Globus pallidus (tissue), 1 donor: ENCODE measurements at places on chromosomes 5 and 9.

DNA sequence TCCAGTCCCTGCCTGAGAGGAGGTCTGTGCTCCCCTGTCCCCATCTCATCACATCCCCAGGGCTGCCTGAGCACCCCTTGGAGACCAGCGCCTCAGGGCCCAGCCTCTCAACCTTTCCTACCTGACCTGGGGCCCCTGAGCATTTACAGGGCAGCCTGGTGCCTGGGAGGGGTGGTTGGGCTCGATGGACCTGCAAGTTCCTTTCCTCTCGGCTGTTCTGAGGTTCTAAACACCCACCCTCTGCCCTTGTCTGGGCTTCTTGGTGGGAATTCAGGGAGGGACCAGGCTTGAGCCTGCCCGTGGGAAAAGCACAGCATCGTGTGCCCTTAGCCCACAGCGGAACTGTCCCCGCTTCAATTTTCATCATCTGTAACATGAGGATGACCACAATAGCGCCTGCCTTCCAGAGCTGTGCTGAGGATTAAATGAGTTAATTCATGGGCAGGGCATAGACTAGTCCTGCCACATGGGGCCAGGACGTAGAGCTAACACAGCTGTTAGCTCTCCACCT, 91.0 kb upstream of the SH3PXD2B start:
- no peak for DNase-seq

DNA sequence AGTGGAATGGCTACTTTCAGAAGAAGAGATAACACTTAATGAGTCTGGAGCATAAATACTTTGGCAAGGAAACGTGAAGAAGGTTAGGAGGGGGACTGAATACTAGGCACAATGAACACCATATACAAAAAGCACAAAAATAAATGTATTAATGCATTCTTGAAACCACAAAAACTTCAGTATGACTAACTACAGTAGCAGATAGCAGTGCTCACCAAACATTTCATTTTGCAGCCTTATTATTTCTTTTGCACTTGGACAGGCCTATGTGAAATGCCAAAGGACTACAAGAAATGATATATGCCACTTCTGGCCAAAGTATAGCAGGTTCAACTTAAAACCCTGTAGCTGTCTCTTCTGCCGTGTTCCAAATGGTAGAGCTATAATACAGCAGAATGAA, 26.3 kb downstream of the UBQLN1 start:
- DNase-seq, result no peak

DNA sequence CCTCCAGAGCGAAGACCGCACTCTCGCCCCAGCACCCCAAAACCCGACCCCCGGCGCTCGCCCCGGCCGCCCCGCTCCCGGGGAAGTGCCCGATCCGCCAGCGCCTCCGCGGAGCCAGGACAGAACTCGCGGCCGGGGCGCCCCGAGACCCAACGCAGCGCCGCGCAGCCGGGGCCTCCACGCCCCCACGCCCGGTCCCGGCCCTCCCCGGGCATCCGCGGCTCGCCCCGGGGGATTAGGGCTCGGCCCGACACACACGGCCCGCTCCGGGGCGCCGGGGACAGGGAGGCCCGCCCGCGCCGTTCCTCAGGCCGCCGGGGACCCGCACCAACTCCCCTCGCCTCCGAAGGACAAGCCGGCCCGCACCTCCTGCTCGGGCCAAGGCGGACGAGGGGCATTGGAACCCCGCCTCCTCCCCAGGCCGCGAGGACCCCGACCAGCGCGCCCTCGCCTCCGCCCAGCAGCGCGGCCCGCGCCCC, 544 bp downstream of the FNBP1 start:
- DNase-seq, result no peak

GRCh38 chr9:131180454-131180853, 55.1 kb downstream of the NUP214 start:
- no peak for DNase-seq

GRCh38 chr9:116059466-116059865, 94.1 kb upstream of the PAPPA start:
- DNase-seq, result no peak

DNA sequence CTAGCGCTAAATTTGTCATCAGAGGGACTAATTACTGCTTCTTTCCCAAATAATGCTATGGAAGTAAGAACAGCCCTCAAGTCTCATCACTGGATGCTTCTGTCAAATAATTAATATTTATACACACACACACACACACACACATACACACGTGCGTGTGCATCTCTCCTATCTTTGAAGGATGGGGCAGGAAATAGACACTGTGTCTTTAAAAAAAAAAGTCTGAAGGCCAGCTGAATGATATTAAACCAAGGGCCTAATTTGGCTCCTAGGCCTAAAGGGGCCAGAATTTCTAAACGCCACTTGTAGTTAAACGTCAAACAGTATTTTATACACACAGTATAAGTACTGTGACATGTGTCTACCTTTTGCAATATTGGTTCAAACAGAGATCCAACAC, 3.3 kb downstream of the SLF1 start:
- no peak for DNase-seq

GRCh38 chr5:67082941-67083340, 113.7 kb downstream of the CD180 start:
- no peak for DNase-seq

- DNase-seq, result no peak
Observed at GRCh38 chr5:53930457-53930856, 370.0 kb downstream of the NDUFS4 start.

DNA sequence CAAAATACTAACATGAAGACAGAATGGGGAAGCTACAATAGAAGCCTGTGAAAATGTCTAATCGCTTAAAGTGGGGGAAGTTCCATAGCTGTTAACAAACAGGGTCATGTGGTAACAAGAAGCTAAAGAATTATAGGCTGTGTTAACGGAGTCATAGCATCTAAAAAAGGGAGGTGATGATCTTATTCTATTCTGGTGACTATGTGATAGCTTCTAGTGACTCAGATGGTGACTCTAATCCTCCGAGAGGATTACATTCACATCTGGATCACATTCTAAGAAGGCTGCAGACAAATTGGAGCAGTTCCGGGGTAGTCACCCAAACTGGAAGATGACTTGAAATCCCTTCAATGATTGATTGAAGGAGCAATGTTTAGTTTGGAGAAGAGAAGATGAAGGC, 142.1 kb downstream of the LIFR start:
- DNase-seq, result no peak

GRCh38 chr5:73242735-73243134, 69.7 kb downstream of the TMEM174 start:
- DNase-seq, result no peak

GRCh38 chr5:151123897-151124751, 33.5 kb downstream of the ANXA6 start:
- no peak for DNase-seq

DNA sequence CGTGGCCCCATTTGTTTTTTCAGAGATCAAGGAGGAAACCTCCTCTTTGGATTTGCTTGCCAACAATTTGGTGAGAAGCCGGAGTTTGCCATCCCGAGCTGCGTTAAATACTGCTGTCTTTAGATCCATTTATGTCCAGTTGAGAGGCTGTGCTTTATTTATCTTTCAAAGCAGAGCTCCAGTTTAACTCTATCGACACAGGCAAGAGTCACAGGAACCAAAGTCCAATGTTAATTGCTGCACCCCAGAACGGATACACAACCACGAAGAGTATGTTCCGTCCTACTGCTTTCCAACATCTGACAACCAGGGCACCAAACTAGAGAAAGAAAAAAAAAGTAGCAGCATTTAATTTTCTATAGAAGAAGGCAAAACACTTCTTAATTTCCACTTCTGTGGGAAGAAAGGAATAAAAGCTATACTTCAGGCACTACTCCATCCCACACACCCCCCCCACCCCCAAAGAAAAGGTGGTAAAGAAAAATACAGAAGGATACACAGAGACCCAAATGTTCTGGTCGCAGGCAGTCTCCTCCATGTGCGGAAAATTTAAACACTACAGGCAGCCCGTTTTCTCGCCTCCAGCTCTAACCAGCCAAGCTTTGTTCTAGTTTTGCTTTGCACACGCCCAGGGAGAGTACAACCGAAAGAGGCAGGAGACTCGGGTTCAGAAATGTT, 1.1 kb downstream of the FEM1C start:
- DNase-seq, result peak; percentile 55

DNA sequence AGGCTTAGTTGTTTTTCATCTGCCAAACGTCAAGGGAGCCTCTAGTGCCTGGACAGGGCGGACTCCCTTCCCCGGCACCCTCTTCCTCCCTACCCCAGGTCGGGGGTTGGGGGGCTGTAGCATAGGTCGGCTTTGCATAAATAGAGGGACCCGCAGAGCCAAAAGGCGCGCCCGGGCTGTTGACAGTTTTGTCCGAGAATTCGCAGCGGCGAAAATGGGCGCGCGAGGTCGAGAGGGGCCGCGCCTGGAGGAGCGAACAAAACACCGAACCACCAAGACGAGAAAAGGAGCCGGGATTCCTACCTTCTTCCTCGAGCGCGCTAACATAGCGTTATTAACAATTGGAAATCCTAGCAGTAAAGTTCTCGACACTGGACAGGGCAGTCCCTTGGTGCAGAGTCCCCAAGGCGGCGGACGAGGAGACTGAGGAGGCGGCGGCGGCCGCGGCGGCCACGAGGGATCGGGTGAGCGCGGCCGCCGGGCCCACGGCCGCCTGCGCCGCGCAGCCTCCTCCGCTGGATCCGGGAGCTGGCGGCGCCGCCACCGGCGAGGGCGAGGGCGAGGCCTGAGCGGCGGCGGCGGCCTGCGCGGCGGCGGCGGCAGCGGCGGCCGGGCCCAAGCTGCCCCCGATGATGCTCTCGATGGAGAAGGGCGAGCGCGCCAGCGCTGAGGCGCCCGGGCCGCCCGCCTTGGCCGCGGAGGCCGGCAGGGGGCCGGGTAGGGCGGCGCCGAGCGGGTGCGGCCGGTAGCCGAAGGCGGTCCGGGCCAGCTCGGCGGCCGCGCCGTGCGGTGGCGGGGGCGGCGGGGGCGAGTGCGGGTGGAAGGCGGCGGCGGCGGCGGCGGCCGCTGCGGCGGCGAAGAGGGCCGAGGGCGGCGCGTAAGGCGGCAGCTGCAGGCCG, 1.7 kb downstream of the FOXD1 start:
- no peak for DNase-seq

DNA sequence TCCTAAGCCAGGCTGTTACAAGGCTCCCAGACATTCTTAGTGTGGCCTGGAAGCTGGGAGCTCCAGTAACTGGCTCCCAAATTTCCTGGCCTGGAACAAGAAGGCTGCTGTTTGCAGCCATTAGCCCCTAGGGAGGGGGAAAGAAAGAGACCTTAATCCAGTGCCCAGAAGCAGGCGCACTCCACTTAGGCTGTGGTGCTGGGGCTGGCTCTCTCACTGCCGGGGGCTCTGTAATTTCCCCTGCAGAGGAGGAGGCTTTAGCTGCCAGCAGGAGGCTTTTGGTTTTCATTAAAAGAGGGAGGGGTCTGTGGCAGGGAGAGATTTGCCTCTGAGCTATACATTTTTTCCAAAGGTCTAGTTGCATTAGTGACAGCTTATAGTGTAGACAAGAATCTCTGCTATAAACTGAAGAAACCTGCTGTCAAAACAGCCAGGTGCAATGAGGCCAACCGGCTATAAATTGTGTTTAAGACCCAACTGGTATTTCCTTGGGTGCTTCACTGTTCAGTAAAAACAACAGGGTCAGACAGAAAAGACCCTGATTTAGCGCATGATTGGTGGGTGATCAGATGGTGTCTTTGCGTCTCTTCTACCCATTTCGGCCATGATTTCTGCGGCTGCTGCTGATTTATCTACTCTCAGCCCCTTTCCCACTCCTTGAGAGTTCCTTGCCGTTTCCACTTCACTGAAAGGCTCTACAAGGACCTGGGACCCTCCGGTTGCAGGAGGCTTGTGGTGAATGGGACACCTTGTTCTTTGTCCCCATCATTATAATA, 254.6 kb downstream of the AOPEP start:
- DNase-seq, result no peak

DNA sequence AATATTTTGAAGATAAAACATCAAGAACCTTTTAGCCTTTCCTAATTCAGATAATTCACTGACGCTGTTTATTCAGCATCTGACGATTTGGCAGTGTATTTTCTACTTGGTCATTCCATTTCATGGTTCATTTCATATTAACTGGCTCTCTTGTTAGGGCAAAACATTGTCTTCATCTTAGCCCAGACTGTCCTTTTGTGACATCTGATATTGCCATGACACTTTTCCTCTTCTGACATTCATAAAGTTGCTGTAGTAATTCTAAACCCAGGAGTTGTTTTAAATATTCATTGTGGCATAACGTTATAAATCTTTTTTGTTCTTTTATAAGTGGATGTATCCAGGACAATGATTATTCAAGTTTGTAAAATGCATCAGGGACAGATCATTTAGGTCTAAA, 1.8 kb downstream of the SCAMP1 start:
- DNase-seq, result peak; percentile 13

DNA sequence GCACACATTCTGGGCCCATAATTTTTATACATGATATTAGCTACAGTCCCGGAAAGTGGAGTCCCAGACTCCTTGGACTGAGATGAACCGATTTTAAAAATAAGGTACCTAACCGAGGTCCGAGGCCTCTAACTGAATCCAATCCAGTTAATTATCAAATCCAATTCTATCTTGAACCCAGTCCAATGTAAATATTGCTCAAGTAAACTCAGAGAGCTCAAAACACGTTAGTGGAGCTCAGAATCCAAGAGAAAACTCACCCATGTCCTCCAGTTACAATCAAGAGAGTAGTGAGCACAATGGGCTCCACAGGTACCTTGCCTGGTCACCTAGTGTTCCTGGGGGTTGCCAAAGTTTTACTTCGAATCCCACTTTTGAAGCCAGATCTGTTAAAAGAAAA, 37.9 kb upstream of the DIRAS2 start:
- no peak for DNase-seq

DNA sequence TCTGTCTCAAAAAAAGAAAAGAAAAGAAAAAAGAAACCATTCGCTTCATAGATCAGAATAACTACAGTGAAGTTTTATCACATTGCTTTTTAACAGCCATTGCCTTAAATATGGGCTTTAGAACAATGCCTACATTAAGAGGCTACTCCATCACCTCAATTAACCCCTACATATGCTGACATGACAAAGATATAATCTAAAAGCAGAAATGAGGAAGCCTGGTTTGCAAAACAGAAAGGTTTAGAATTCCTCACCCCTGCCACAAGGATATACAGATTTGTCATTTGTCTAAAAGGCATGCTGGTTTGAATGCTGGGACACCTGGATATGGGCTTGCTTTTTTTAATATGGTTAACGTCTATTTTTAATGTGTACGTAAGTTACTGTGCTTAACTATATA, 1353.0 kb upstream of the C9orf72 start:
- DNase-seq, result no peak

DNA sequence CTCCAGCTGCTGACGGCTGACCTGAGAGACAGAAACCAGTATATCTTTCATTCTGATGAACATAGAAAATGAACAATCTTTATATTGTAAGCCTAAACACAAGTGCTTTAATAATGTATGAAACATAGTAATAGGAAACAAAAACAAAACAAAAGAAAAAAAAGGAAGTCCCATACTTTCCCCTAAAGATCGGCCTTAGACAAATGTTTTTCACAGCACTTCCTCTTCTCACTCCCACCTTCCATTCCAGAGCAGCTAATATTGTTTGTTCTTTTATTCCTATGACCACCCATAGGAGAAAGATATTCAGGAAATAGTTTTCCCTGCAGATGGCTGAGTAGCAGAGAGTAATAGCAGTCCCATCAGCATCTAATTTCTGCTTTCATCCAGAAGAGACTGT, 194.4 kb upstream of the SLC27A6 start:
- DNase-seq, result no peak
